ENCODE measurements at places on chromosomes 2 and 18. TPM values are rescaled to one million over a fixed set of nuclear protein-coding genes. Genes with fewer than 3 reads are reported as not detected.

CLEC4F gene
- polyA plus RNA-seq, result not detected

DYNC2LI1 gene
- 3.8 TPM for polyA plus RNA-seq

C2orf74 gene
- polyA plus RNA-seq, result 11.1 TPM

ERFE gene
- polyA plus RNA-seq, result not detected

ATP8B1 gene
- polyA plus RNA-seq, result not detected

CNTNAP5 gene
- polyA plus RNA-seq, result not detected

FAP gene
- polyA plus RNA-seq, result not detected

MAP2 gene
- polyA plus RNA-seq, result 1.8 TPM

TSPYL6 gene
- polyA plus RNA-seq, result not detected

SNRNP27 gene
- 20.5 TPM for polyA plus RNA-seq

NOSTRIN gene
- not detected for polyA plus RNA-seq

HRH4 gene
- polyA plus RNA-seq, result 0.03 TPM

AP1S3 gene
- 7.2 TPM for polyA plus RNA-seq

CKAP2L gene
- polyA plus RNA-seq, result 0.10 TPM

GPATCH11 gene
- 9.6 TPM for polyA plus RNA-seq

RTP5 gene
- polyA plus RNA-seq, result not detected

RFTN2 gene
- not detected for polyA plus RNA-seq

HES6 gene
- 6.5 TPM for polyA plus RNA-seq

SLC19A3 gene
- polyA plus RNA-seq, result not detected

SLC16A14 gene
- 0.26 TPM for polyA plus RNA-seq

IDH1 gene
- polyA plus RNA-seq, result 13.9 TPM

ALPG gene
- polyA plus RNA-seq, result not detected

ACKR3 gene
- polyA plus RNA-seq, result 15.3 TPM
